ENCODE measurements at places on chromosomes 5 and 9.

GRCh38 chr9:92247981-92248380 is 45.5 kb downstream of the IARS1 start:
- no peak for DNase-seq

GRCh38 chr9:134173127-134174072 is 9.0 kb upstream of the RNU6ATAC start:
- DNase-seq: no peak

DNA sequence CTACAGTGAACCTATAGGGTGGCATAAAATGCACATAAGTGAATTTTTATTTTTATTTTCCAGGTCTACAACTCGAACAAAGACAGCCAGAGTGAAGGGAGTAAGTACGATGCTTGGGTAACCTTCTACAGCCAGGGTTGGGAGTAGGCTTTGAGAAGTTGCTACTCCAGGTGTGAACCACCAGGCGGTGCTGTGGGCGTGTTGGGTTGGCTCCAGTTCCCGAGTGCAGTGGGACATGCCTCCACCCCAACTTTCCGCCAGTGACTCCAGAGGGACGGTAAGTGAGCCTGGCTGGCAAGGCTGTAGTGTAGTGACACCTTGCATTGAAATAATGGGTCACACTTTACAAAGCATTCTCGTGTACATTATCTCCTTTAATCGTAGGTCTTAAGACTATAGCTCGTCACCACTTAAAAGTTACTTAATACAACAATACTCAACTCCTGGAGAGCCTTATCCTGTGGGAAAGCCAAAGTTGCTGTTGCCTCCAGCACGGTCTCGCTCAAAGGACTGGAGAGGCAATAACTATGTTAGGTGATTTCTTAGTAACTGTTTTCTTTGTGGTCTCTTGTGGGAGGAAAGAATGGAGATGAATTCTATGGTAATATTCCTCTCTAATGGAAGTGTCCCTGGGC is 244.0 kb downstream of the ARHGAP26 start:
- no peak for DNase-seq

DNA sequence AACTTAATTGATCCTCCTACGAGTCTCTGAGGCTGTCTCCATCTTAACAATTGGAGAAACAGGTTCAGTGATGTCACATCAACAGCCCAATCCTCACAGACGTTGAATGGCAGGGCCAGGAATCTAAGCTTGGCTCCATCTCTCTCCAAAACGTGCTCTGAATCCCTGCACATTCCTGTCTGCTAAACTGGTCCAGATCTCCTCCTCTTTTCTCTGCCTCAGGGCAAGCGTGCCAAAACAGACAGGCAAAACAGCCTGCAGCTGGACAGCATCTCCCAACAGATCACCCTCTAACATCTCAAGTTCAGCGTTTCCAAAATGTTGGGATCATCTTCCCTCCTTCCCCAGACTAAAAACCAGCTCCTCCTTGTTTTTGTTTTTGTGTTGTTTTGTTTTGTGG is 6.6 kb downstream of the FBP1 start:
- peak; percentile 66 for DNase-seq

DNA sequence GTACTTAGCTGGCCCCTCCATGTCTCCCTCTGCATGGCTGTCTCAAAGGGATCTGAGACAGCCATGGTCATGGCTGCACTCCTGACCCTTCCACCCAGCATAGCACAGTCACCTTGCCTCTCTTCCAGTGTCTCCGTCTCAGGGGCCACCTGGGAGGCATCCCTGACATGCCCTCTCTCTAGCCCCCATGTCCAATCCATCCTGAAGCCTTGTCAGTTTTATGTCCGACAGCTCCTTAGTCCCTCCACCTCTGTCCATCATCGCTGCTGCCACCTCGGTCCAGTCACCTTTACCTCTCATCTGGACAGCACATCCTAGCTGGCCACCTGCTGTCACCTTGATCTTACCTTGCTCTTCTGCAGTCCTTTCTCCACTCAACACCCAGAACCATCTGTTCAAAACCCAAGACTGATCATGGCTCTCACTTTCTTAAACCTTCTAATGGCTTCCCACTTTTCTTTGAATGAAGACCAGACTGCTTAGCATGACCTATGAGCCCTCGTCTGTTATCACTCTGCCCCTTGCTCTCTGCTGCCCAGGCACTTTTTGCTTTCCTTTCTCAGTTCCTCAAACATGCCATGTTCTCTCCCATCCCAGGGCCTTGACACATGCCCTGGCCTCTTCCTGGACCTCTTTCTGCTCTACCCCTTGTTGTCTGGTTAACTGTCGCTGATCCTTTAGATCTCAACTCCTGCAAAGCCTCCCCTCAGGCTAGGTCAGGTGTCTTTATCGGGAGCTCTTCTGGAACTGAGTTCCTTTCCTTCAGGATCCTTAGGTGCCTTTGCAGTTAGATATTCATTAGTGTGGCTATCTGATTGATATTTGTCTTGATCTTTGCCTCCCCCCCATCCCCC is 181.8 kb upstream of the PITX1 start:
- DNase-seq: peak; percentile 8

DNA sequence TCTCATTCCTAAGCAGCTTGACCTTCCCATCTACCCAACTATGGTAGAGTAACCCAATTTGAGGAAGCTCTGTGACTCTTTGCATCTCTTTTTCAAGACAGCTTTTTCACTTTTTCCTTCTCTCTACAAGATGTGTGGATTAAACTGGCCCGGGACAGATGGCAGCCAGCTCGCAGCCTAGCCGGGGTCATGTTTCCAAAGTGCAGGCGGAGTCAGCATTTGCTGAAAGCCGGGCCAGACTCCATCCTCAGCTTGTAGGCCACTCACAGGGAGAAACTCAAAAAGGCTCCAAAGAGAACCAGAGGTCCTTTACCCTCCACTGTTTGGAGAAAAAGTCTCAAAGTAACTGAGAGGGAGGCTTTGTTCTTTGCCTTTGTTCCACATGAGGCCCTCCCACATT is 286.8 kb upstream of the PANK3 start:
- DNase-seq: peak; percentile 64

DNA sequence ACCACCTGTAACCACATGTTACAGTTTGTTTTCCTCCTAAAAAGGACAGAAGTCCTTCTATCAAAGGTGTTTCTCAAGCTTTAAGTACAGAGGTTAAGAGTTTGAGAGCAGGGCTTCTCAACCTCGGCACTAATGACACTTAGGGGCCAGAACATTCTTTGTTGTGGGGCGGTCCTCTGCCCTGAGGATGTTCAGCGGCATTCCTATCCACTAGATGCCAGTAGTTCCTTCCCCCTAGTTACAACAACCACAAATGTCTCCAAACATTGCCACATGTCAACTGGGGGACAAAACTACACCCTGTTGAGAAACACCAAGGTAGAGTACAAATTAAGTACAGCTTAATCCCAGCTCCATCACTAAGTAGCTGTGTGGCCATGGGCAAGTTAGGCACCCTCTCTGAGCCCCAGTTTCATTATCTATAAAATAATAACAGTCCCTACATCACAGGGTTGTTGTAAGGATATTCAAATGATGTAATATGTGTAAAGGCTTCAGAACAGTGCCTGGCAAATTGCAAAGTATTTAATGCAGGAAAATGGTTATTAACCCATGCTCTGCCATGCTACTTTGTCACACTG is 44.6 kb downstream of the PIP5K1B start:
- no peak for DNase-seq

DNA sequence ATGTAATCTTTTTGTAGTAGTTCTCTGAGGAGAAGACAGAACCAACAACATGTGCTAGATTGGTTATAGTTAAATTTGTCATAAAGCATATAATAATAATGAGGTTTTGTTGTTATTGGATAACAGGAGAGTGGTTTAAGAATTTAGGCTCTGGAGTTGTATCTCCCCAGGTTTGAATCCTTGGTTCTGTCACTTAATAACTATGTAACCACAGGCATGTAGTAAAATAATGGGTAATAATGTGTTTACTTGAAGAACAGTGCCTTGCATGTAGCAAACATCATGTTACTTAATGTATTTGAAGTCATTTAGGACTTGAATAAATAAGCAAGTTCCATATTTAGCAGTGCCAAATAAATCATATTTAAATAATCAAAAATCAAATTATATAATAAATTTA is 55.8 kb downstream of the NSD1 start:
- no peak for DNase-seq

GRCh38 chr5:55062039-55062779 is 38.2 kb downstream of the GZMK start:
- no peak for DNase-seq

- DNase-seq: no peak
Measured at GRCh38 chr5:110304176-110304575, 422.3 kb downstream of the TMEM232 start.

GRCh38 chr9:137809040-137809576 is 68.5 kb upstream of the CACNA1B start:
- DNase-seq: no peak

GRCh38 chr9:135926402-135927194 is 19.3 kb upstream of the CAMSAP1 start:
- DNase-seq: no peak

- DNase-seq: no peak
Measured at GRCh38 chr5:126368239-126368812, 54.9 kb upstream of the GRAMD2B start.

DNA sequence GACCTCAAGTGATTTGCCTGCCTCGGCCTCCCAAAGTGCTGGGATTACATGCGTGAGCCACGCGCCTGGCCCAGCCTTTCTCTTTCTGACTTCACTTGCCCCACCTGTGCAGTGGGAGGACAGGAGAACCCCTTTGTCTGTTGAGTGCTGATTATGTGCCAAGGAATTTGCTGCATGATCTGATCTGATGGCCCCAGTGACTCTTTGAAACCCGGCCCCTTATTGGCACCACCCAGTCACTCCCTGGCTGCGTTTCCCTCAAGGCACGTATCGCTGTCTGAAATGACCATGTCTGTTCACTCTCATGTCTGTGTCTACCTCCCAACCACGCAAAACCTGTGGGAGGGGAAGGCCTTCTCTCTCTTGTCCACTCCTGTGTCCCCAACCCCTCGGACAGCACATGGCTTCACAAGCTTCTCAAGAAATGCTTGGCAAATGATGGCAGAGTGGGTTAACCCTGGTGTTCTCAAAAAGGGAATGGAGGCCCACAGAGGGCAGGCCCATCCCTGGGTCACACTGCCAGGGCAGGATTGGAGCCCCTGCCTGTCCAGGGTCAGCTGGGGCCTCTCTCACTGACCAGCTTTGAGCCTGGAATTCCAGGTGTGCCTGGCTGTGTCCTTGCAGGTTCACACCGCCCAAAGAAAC is 21.9 kb downstream of the NEK6 start:
- DNase-seq: no peak

DNA sequence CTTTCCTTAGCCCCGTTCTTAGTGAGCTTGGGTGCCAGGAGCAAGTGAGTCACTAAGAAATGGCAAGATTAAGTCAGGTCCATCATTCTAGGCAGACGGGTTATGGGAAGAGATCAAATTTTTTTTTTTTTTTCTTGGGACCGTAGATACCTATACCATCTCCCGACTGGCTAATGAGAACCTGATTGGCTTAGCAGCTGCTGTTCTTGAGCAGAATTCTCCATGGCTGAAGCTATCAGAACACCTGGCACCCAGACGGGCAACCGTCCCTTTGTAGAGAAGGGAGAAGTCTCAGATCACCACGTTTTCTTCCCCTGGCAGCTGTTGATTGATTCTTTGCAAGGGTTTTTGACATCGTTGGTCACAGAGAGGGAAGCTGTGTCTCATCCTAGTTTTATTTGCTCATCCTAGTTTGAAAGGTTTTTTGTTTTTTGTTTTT is 78.6 kb downstream of the AOPEP start:
- no peak for DNase-seq

GRCh38 chr5:144404672-144405071 is 234.0 kb downstream of the KCTD16 start:
- DNase-seq: no peak

DNA sequence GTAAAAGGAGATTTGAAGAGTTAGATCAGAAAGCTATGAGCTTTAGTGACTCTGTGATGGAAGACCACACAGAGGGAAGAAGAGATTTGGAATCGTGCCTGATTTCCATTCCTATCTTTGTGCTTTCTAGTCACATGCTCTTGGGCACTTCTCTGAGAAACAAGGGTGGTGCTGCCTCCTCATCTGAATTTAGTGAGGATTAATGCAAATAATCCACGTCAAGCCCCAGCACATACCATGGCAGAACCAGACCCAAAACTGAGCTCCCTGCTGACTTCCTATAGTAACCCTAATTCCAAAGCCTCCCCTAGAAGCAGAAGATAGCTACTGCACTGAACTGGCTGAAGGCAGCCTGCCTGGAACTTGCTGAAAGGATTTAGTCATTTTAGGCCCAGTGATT is 17.7 kb downstream of the SLC45A2 start:
- DNase-seq: no peak

DNA sequence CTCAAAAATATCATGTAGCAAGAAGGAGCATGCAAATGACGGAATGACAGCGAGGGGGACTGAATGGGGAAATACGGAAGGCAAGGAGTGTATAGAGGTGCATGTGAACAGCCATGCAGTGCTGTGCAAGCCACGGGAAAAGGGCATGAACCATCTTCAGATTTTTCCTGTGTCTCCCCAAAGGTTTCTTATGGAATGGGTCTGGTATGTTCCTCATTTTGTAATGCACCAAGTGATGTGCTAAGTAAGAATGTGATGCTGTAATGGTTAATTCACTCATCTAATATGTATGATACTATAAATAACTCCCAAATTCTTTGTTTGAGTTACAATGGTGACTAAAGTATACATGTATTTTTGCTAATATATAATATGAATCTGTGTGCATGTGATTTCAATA is 99.0 kb upstream of the DAB2 start:
- DNase-seq: no peak

DNA sequence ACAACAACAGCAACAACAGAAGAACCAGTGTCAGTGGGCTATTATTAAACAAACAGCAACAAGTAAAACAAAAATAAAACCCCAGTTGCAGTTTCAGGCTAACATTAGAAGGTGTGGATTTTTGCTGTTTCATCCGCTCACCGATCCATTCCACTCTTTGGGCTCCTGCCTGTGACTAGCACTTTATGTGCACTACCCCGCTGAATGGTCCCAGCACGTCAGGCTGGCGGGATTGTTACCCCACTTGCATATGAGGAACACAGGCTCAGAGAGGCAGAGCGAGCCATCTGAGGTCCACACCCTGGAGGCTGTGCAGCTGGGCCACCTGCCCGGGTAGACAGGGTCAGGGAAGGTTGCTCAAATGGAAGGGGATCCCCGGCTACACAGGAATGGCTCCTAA is 26.0 kb downstream of the NSG2 start:
- no peak for DNase-seq

DNA sequence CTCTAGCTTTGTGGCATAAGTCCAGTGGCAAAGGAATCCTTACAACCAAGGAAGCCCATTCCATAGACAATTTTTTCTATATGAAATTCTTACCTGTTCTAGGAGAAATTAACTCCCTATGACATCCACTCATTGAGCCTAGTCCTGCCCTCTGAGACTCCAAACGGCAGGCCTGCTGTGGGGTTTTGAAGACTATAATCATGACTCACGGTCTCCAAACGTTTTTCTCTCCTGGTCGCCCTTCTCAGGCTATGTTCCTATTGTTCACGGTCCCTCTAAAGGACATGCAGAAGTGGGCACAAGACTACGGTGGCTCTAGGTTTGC is 611 bp downstream of the EXOSC3 start:
- DNase-seq: no peak

- DNase-seq: peak; percentile 79
Measured at GRCh38 chr9:116355153-116355921, 201.7 kb downstream of the PAPPA start.

Data from femur (tissue), 1 donor.